CD4-positive, alpha-beta T cell treated with Interleukin-6 at 100 ng/mL for 8 hours (primary cell): ENCODE measurements at places on chromosomes 4 and X.

GRCh38 chrX:9829308-9830267 is 43.4 kb downstream of the SHROOM2 start:
- DNase-seq, result no peak

- no peak for DNase-seq
Measured at GRCh38 chr4:174422893-174423256, 99.4 kb downstream of the HPGD start.

DNA sequence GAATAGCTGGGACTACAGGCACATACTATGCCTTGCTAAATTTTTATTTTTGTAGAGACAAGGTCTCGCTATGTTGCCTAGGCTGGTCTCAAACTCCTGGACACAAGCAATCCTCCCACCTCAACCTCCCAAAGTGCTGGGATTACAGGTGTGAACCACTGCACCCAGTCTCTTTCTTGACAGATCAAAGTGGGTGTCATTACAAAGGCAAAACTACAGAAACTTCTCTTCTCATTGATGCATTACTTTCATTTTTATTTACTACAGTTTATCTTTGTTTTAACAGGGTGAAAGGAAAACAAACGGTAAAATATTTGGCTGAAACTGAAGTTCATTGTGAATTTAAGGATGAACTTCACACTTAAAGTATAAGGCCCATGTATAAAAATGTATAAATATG is 74.6 kb downstream of the NAF1 start:
- no peak for DNase-seq

DNA sequence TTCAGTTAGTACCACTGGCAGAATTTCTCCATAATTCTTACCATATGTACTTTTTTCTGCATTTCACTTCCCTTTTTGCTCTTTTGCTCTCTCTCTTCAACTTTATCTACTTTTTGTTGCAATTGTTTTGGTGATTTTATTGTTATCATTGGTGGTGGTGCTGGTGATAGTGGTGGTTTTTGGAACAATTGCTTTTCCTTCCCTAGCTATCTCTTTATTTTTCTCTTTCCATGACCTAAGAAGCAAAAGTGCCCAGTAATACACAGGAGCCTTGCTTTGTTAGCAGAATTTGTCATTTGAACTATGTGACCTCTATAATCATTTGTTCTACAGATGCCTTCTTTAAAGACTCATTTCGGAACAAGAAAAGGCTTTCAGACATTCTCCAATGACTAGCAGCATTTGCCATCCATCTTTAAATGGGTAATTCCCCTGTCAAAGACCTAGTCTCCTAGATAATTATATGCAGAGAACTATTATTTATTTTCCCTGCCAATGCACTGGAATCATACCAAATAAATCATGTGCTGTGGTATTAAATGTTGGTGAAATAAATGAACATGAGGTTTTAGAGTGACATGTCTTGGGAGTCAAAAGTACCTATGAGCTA is 154.5 kb downstream of the GASK1B start:
- no peak for DNase-seq

DNA sequence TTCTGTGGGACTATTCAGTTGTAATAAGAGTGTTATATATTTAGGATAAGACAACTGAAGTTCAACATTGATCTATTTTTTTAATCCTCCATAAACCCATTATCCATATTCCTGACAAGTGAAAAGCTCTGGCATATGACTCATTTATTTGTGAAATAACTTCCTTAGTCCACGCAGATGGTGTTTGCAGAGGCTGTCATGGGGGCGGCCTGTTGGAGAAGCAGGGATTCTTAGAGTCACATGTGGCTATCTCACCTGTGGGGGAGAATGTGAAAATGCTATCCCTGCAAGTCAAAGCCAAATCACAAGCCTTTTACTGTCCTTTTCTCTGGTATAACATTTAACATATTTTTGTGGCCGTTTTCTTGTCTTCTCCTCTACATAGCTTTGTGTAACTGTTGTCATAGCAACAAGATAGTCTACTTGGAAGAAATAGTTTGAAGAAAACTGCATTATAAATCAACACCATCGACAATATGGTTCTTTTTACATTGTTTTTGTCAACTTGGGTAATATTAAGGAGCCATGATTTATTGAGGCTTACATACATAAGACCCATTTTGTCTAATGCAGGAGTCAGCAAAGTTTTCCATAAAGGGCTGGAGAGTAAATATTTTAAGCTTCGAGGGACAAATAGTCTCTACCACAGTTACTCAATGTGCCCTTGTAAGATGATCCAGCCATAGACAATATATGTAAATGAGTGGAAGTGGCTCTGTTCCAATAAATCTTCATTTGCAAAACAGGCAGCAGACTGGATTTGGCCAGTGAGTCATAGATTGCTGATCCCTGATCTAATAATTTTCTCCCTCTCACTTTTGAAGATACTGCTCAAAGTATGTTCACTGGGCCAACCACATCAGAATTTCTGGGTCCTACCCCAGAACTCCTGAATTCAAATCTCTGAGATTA is 395.0 kb downstream of the DTHD1 start:
- DNase-seq, result no peak

DNA sequence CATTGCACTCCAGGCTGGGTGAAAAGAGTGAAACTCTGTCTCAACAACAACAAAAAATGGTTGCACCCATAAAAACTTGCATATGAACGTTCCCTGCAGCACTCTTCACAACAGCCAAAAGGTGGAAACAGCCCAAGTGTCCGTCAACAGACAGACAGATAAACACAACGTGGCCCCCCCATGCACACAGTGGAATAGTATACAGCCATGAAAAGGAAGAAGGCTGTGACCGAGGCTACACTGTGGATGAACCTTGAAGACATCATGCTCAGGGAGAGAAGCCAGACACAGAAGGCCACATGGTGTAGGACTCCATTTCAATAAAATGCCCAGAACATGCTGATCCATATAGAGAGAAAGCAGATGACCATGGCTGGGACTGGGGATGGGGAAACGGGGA is 33.5 kb upstream of the ASMTL start:
- no peak for DNase-seq

DNA sequence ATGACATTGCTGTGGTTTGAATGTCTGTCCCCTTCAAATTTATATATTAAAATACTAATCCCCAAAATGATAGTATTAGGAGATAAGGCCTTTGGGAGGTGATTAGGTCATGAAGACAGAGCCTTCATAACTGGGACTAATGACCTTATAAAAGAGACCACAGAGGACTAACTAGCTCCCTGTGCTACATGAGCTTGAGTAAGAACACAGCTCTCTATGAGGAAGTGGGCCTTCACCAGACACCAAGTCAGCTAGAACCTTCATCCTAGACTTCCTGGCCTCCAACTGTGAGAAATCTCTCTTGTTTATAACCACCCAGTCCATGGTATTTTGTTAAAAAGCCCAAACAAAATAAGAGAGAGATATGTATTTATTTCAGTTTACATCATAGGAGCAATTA is 242.2 kb upstream of the CTSO start:
- no peak for DNase-seq

DNA sequence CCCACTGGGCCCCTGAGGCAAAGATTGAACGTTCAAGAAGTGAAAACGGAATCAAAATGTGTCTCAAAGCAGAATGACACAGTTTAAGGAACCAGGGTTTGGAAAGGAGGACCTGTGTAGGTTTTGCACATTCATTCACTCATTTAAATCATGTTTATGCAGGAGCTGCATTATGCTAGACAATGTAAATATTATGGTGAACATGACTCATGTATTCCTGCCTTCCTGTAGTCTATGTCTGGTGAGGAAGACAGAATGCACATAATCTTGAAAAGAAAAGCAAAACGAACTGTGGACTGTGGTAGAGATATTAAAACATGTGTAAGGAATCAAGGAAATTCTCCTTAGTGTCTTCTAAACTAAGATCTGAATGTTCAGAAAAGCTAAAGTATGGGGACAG is 311.8 kb upstream of the SMIM31 start:
- no peak for DNase-seq

GRCh38 chrX:31658360-31658759 is 586.5 kb upstream of the FTHL17 start:
- DNase-seq, result no peak
